ENCODE measurements at places on chromosomes 5 and 9.

GRCh38 chr5:108093186-108093585 lies 288.7 kb downstream of the FBXL17 start:
- peak; percentile 20 for DNase-seq

DNA sequence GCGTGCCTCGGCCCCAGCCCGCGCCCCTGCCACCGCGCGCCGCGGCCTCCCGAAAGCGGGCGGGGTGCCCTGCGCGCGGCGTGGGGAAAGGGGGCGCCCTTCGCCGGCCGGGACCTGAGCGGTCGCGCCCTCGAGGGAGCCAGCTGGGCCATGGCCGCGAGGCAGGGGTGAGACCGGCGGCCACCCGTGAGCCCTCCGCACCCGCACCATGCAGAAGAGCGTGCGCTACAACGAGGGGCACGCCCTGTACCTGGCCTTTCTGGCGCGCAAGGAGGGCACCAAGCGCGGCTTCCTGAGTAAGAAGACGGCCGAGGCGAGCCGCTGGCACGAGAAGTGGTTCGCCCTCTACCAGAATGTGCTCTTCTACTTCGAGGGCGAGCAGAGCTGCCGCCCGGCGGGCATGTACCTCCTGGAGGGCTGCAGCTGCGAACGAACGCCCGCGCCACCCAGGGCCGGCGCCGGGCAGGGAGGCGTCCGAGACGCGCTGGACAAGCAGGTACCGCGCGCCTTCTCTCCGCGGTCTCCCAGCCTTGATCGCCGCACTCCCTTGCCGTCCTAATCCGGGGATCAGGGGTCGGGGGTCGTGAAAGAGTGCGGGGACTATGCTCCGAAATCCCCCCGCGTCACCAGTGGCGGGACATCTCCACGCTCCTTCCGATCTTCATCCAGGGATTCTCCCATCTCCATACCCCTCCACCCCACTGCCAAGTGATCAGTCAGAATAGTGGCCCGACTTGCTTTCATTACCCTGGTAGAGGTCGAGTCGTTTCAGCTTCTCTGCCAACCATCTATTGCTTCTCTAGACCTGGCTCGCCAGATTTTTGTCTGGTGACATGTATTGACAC lies 590 bp downstream of the RASGRF2 start:
- DNase-seq = peak; percentile 26

GRCh38 chr9:85569988-85570387 lies 171.8 kb downstream of the AGTPBP1 start:
- DNase-seq = no peak

GRCh38 chr9:122213589-122214413 lies 15.0 kb downstream of the LHX6 start:
- DNase-seq = peak; percentile 99

GRCh38 chr5:39691993-39692392 lies 267.2 kb upstream of the DAB2 start:
- DNase-seq = no peak

GRCh38 chr5:172611913-172612312 lies 29.1 kb upstream of the NEURL1B start:
- no peak for DNase-seq

DNA sequence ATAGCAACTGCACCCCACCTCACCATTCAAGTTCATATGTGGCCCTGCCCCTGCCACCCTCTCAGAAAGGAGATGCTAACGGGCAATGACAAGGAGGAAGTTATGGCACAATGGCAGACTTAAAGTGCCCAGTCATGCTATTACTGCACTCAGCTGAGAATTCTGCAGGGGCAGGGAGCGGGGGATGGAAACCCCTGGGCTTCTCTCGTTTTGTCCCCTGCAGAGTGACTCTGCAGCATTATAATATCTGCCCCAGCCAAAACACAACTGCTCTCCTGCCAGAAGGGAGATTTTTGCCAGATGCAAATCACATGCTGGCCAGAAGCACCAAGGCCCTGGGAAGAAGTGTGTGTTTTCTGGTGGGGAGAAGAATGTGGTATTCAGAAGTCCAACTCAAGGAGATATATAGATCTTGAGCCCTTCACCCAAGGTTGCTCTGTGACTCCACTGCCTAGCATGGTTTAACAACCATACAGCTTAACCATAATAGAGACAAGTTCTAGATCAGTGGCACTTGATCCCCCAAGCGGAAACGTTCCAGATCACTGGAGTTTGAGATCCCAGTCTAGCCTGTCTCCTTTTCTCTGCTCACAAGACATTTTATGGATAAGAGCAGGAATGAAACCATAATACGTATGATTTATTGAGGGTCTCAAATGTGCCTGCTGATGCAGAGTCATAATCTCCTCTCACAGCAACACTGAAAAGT lies 207.0 kb upstream of the MAP3K1 start:
- DNase-seq = no peak

- no peak for DNase-seq
Observed at GRCh38 chr9:100030548-100030947, 68.3 kb downstream of the ERP44 start.

DNA sequence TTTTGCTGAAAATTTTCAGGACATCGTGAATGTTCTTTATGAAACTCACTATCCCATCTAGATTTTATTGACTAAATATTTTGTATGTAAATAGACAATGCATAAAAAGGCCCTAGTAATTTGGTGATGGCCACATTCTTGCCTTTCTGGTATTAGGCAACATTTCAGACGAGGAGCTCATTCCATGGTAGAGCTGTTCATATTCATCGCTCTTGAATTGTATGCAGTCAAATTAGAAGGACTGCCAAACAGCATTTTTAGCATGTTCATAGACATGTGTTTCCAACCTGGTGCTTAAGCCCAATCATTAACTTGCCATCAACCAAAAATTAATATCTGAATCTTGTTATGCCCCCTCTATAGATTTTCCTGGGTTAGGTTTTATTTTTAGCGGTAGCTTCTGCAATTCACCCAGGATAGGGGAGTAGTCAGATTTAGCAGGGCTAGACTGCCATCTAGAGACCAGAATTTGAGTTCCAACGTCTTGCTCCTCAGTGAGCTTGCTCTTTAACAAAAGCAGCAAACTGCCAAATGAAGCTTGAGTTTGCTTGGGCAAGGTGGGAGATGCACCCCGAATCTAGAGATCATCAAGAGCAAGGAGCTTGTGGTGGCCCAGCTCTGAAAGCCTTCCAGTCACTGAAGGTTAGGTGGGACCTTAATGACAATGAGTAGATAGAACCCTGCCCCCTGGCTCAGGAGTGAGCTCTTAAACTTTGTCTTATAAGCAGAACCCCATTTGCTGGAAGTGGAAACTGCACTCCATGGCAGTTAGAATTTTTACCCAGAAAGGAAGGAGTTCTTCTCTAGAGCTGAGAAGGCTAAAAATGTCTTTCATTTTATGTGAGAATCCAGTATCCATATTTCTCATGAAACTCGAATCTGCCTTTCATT lies 456.2 kb downstream of the RASEF start:
- DNase-seq = peak; percentile 53

- no peak for DNase-seq
Observed at GRCh38 chr9:127923771-127924170, 6.8 kb downstream of the PIP5KL1 start.

DNA sequence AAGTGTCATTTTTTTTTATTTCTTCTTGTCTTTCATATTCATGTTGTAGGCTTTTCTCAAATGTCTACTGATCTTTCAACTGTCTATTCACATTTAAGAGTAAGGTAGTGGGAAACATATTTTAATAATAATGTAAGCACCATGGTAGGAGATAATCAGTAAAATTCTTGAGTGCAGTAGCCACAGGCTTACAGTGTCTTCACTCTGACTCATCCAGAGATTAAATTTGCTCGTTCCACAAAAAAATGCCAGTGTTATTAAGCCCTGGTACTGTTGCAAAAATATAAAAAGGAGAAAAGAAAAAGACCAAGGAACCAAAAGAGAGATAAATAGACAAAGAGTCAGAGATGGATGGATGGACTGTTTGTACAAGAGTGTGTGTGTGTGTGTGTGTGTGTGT lies 43.0 kb downstream of the PARP8 start:
- DNase-seq = no peak

DNA sequence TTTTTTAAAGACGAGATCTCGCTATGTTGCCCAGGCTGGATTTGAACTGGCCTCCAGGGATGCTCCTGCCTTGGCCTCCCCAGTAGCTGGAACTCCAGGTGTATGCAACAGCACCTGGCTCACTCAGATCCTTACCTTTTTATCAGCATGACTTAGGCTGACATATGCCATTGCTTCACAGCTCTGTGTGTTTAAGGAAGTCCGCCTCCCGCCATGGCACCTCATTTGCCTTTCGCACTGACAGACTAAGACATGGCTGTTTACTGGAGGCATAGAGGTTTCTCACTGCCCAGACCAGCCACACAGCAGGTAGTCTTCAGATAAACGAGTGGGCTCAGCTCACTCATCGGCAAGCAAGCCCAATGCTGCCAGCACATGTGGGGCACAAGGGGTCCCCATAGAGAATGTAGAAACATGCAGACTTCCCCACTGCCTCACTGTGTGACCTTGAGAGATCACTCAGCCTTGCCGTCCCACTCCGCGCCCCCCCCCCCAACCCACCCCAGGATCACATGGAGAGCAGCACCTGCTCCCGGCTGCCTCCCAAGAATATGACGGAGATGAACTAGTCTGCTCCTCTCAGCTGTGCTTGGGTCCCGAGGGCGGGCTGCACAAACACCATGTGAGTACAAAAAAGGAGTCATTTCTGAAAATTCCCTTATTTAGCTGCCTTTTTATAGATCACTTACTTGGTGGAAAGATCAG lies 62.8 kb downstream of the DCP2 start:
- DNase-seq = no peak

Measured in HEK293T (cell line).